AG04449 (cell line): ENCODE measurements at places on chromosomes 5 and 9.

DNA sequence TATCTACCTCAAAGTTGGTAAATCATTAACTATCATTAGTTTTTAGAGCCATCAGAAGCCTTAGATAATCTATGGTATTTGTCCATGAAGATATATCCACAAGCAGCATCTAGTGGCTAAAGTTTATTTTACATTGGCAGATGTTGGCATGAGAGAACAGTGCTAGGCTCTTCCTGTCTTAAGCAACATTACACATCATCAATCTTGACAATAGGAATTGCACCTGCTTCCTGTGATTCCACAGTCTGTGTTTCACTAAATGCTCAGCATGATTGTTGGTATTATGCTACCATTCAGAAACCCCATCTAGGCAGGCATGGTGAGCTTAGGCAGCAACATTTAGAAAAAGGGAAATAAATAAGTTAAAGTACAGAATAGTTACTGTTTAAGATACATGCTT, 246.6 kb downstream of the SLCO4C1 start:
- no peak for DNase-seq

- DNase-seq = peak; percentile 28
Observed at GRCh38 chr5:177154003-177154643, 20.6 kb downstream of the NSD1 start.

DNA sequence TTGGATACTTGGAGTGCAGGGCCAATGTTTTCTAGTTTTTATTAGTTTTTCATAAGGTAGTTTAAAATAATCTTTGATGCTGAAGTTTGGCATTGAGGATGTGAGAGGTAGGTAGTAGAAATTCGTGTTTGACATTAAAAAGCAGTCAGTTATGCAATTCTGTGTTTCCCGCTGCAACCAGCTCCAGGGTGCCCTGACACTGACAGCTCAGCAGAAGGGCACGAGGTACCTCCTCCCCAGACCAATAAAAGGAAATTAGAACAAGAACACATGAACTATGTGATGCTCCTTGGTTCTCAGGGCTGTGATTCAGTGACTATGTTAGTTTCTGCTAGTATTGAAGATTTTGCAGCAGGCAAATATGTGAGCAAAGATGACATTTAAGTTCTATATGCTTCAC, 40.2 kb downstream of the NSUN2 start:
- DNase-seq = no peak

DNA sequence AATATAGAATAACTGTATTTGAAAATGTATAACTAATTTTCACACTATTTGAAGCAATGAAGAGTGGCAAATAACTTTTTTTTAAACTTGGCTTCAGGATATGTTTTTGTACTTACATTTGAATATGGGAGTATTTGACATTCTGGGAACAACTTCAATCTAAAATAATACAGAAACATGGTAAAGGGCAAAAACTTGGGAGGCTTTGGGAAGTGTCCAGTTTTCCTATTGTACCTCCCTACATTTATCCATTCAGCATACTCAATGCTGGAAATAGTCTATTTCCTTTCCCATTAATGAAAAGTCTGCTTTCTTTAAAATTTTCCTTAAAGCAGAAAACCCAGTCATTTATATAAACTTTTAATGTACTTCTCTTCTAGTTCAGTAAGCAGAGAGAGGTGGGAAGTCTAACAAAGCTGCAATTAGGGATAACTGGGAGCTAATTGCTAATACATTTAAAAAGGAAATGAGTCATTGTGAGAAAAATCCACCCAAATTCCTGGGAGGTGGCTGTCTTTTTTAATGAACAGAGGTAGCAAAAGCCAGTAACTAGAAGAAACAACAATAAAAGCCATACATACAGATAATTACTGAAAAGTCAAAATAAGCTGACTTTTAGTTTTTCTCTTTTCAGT, 128.8 kb downstream of the FBN2 start:
- DNase-seq = no peak

GRCh38 chr5:90406466-90406865, 3.1 kb downstream of the CETN3 start:
- DNase-seq = no peak

DNA sequence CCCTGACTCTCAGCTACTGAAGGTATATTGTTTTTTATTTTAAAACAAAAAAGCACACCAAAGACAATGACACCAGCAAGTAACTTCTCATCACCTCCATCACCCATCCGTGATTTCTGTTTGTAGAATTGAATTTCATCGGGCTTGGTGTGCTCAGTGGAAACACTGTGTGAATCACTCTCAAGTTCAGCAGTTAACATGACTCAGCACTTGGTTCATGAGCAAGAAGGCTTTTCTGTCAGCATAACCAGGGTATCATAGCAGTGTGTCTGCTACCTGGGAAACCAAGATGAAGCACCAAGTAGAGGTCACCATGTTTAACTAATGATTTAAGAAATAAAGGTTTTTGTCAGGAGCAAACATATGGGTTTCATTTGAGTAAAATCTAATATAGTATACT, 123.7 kb downstream of the INSYN2B start:
- peak; percentile 62 for DNase-seq

- DNase-seq = no peak
Observed at GRCh38 chr9:88041447-88041846, 67.1 kb upstream of the CDK20 start.

GRCh38 chr9:71270554-71270953, 149.1 kb upstream of the TRPM3 start:
- DNase-seq = no peak

- no peak for DNase-seq
Observed at GRCh38 chr9:111661802-111662521, 557 bp downstream of the GNG10 start.

GRCh38 chr5:14241141-14241540, 98.0 kb downstream of the TRIO start:
- DNase-seq = no peak

DNA sequence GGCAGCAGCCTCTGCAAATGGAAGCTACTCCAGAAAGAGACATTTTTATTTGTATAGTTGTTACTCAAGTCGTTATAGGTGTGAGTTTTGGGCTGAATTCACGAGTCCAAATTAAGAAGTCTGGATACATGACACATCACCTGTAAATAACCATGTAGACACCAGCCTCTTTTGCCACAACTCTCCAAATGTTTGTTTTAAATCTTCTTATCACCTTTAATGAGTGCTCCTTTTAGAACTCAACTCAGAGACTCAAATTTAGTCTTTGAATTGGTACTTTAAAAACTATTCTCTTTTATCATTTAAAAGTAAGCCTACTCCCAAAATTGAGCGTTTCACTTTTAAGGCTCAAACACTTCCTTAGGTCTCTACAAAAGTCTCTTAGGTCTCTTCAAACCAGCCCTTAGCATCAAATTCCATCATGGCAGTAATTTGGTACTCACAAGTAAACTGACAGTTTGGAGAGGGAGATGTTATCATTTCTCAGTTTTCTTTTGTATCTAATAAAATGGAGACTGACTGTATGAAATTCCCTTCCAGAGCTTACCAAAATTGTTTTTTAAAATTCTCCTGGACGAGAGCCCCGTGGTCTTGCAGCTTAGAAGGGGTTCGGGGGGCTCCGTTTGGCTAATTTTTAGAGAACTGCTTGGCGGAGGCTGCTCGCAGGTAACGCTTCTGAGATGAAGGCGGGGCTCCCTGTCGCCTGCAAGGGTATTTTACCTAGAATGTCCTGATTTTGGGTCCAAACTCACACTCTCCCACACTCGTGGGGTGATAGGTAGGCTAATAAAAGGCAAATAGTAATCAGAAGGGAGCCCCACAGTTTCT, 194.6 kb downstream of the MEF2C start:
- no peak for DNase-seq

GRCh38 chr5:113215401-113216060, 219.3 kb downstream of the TSSK1B start:
- DNase-seq = no peak

DNA sequence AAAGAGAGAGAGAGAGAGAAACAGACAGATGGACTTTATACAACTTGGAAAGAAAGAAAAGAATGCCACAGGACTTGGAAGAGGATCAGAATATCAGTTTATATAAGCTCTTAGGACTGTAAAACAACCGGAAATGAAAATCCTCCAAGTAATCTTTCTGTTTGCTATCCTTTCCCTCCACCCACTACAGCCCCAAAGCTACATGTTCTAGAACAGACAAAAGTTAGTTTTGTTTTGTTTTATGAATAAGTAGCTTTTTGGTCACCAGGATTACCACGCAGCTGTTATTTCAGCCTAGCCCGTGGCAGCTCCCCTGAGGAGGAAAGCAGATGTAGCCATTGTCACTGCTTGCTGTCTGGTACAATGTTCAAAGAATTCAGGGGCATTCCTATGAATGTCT, 66.6 kb downstream of the SH3TC2 start:
- DNase-seq = no peak

- DNase-seq = no peak
Observed at GRCh38 chr5:173331956-173332479, 3.8 kb upstream of the STC2 start.
